ENCODE measurements at places on chromosomes 7 and 10. TPM values are rescaled to one million over a fixed set of nuclear protein-coding genes. Genes with fewer than 3 reads are reported as not detected.
A peak's percentile ranks its signal among the peaks of the same experiment; 100 is the strongest.

- no peak for DNase-seq
Measured at GRCh38 chr7:158534598-158534997, 53.0 kb downstream of the PTPRN2 start.

DNA sequence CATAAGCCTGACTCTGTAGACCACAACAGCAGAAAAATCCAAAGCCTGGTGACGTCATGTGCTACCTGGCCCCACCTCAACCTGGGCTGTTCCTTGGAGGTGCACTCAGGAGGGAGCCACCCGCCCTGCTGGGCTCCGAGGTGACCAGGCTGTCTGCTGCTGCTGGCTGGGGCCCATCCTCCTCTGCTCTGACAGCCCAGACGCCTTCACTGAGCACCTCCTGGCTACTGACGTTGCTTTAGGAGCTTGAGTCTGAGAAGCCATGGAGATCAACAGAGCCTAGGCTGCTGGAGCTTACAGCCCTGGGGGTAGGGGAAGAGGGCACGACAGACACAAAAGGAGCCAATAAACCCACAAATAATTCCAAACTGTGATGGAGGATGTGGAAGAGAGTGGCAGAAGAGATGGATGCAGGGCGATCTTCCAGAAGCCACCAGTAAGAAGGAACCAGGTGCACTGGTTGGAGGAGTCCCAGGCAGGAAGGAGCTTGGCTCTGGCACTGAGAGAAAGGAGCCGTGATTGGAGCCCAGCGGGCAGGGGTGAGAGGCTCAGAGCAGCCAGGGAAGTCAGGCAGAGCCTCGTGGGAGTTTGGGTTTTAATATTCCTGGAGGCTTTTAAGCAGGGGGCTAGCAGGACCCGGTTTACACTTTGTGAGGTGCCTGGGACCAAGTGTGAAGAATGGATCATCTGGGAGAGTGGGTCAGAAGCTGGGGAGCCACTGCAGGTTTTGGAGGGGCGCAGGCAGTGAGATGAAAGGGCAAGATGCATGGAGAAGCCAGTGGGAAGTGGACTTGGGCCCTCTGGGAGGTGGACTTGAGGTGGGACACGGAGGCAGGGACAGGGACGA lies 1.7 kb upstream of the PTPRE start:
- no peak for DNase-seq

CALML5 gene
- total RNA-seq = not detected

FGFBP3 gene
- 1.2 TPM for total RNA-seq

CNPY1 gene
- total RNA-seq = 0.96 TPM

CLDN15 gene
- total RNA-seq = 7.5 TPM

DNA sequence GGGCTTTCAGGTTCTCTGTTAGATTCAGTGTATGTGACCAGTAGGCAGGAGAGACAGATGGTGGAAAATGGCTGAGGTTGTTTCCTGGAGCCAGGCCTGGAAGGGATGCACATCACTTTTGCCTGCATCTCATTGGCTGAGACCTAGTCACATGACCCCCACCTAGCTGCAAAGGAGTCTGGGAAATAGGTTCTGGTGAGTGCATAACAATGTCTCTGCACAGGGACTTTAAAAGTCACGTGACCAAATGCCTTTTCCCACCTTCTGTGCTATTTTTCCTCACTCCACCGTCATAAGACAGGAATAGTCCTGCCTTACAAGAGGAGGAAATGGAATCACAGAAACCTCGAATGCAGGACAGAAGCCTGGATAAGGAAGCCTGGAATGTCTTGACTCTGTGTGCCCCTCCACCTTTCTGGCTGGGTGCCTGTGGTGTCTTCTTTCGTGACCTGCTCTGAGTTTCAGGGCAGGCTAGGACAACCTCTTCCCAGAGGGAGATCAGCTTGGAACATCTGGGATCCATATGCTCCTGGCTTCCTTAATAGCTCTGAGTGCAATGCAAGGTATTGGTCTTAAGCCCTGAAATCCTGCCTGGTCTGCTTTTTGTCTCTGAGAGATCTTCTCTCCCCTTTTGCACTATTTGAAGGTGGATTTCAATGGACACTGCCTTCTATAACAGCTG lies 139.9 kb upstream of the ZNF438 start:
- DNase-seq = peak; percentile 90

FEZF1 gene
- 0.48 TPM for total RNA-seq

SYCE1 gene
- 2.6 TPM for total RNA-seq

DNA sequence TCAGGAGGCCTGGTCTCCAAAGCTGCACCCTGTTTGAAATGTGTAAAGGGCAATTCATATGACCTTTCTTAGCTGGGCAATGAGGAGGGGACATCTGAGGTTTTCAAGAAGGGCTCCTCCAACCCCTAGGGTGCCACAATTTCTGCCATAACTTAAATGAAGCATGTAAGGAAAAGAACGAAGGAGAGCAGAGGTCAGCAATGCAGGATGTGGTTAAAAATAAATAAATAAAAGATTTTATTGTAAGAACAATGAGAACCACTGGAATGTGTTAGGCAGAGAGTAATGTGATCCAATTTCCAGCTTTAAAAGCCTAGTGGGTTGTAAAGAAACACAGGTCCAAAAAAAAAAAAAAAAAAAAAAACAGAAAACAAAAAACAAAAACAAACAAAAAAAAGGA lies 673.1 kb downstream of the TNS3 start:
- no peak for DNase-seq

- DNase-seq = no peak
Measured at GRCh38 chr10:101575580-101576210, 12.4 kb downstream of the POLL start.

- DNase-seq = peak; percentile 41
Measured at GRCh38 chr7:92246360-92247101, 757 bp downstream of the ANKIB1 start.

GRCh38 chr7:28807396-28807994 lies 150.6 kb downstream of the TRIL start:
- no peak for DNase-seq

- peak; percentile 52 for DNase-seq
Measured at GRCh38 chr7:42143711-42144600, 93.1 kb downstream of the GLI3 start.

DNA sequence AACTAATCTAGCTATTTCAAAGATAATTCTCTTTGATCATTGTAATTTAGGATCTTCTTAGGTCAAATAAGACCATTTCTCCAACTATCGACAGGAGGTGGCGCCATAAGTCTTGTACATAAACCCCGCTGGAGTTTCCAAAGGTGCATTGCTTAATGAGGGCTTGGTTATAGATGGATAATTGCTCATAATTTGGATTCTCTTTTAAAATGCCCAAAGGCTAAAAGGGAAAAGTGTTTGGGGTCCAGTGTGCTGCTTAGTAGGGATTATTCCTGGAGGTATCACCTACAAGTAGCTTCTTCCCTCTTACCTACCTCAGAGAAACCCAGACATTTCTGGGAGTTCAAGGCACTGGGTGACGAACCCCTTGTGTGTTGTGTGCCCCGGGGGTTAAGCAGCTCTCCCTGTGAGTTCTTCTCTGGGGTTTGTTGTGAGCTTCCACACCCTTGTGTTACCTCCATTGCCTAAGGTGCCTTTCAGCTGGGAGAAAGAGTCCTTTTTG lies 75.2 kb downstream of the PAXIP1 start:
- DNase-seq = peak; percentile 89

DNA sequence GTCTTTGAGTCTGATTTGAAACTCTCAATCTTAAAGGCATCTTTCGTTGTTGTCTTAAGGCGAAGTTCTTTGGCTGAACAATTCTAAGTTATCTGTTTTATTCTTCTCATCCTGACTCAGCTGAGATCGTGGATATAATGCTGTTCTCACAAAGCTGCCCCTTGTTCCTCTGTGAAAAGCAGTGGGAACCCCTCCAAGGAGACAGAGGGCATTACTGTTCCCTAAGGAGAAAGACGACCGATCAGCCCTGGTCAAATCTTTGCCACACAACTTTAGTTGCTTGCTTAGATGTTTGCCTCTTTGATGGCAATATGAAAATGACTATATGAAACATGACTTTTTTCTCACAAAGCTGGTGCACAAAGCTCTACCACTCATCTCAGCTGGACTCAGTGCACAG lies 1016.7 kb downstream of the REEP3 start:
- DNase-seq = no peak

DGKB gene
- 15.4 TPM for total RNA-seq

DNA sequence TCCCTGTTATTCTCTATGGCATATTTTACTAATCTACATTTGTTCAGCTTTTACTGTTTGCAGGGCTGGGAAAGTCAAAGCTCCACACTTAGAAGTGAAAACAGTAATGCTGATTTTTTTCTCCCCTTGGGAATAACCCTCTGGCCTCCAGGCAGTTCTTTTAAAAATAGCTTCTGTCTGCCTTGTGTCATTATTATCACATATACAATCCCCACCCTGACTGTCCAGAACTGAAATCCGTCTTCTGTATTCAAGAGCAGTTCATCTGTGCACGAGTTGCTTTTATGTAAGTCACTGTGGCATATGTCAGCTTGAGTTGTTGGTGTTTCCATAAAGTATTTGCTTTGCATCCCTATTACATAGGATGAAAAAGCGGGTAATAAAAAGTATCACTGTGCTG lies 1221.1 kb upstream of the CELF2 start:
- peak; percentile 55 for DNase-seq

DNA sequence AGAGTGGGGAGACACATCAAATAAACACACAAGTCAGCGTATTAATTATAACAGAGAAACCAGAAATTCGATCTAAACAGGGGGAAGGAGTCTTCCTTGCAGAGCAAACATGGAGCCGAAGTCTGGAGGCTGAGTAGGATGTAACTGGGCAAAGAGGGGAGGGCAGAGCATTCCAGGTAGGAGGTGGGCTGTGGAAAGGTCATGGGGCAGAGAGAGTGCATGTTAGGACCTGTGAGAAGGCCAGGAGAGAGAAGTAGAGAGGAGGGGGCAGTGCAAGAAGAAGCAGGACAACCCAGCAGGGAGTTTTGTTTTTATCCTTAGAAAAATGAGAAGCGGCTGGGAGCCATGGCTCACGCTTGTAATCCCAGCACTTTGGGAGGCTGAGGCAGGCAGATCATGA lies 130.8 kb upstream of the GPR26 start:
- no peak for DNase-seq

SKIDA1 gene
- 10.1 TPM for total RNA-seq

GRCh38 chr10:116857156-116857555 lies 7.9 kb downstream of the ENO4 start:
- DNase-seq = no peak

BCAP29 gene
- 50.6 TPM for total RNA-seq

CPN1 gene
- total RNA-seq = not detected

SUGCT gene
- 33.5 TPM for total RNA-seq

GRCh38 chr10:45408421-45409319 lies 34.7 kb downstream of the ALOX5 start:
- peak; percentile 12 for DNase-seq

GRCh38 chr7:901388-902154 lies 25.2 kb downstream of the GET4 start:
- DNase-seq = peak; percentile 69

- peak; percentile 13 for DNase-seq
Measured at GRCh38 chr10:124225467-124226270, 132.3 kb upstream of the CHST15 start.

DNA sequence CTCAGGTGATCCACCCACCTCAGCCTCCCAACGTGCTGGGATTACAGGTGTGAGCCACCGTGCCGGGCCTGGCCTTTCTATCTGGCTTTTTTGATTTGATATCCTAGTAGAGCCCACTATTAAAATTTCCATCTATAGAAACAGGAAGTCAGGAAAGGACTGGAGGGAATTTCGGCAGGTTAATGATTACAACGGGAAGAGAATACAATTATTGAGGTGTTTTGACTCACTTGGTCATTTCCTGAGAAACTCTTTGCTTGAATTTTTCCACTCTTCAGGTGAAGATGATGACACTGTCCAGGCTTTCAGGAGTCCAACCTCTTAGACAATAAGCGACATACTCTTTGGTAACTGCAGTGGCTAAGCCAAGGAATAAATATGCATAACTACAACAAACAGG lies 1.1 kb upstream of the MKLN1 start:
- DNase-seq = no peak

DDC gene
- 8.9 TPM for total RNA-seq

DCLRE1A gene
- total RNA-seq = 13.0 TPM

DNA sequence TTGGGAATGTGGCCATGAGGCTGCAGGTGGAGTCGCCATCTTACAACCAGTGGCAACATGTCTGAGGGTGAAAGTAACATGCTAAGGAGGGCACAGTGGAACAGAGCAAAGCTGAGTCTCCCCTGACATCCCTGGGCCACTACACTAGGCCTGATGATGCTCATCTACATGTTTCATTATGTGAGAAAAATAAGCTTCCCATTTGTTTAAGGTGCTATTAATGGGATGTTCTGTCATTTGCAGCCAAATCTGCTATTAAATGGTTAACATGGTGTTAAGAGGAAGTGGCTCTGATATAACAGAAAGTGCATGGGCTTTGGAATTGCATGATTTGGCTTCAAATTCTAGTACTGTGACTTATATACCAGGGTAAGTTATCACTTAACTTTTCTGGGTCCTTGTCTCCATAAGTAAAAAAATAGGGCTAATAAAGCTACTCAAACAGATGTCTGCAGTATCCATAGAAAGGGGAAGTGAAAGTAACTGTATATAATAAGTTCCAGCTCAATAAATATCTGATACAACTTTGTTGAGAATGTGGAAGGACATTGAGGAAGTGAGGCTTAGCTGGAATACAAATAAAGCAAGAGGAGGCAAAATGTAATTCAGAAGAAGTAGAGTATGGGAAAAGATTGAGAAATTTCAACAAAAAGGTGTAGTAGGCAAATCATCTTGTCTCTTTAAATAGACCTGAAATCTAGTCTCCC lies 158.9 kb downstream of the RTKN2 start:
- DNase-seq = no peak

MPP7 gene
- total RNA-seq = 39.0 TPM

- no peak for DNase-seq
Measured at GRCh38 chr10:68790476-68790875, 36.9 kb upstream of the STOX1 start.

GRCh38 chr7:19109000-19109946 lies 8.2 kb downstream of the TWIST1 start:
- DNase-seq = no peak

DNA sequence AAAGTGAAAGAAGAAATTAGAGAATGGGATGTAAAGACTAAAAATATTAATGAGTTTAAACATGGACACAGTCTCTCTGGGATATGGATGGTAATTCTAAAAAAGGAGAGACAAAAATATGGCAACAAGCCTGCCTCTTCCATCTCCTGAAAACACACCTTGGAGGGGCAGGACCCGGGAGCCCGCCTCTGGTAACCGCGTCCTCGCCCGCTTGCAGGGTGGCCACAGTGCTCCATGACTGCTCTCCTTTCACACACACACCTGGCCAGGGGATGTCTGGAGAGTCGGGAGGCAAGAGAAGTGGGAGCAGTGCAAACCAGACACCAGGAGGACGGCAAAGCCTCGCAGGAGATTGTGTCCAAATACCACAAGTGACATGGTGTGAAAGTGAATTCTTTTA lies 166.3 kb downstream of the ZMYND11 start:
- no peak for DNase-seq

ALDH18A1 gene
- 168 TPM for total RNA-seq

MRC1 gene
- 25.3 TPM for total RNA-seq

DNA sequence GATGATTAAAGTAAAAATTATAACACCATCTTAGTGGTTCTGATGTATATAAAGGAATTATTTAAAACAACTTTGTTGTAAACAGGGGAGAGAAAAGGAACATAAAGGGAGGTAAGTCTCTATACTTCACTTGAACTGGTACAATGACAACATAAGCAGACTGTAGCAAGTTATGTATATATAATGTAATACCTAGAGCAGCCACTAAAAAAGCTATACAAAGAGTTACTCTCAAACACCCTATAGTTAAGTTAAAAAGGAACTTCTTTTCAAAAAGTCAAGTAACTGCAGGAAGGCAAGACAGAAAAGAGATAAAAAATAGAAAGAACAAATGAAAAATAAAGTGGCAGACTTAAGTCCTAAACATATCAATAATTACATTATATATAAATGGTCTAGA lies 82.3 kb downstream of the ZNF503 start:
- no peak for DNase-seq

ABCB4 gene
- 30.6 TPM for total RNA-seq

GRCh38 chr10:116880716-116881482 lies 31.6 kb downstream of the ENO4 start:
- no peak for DNase-seq
